ENCODE measurements at places on chromosomes 4 and X.

DNA sequence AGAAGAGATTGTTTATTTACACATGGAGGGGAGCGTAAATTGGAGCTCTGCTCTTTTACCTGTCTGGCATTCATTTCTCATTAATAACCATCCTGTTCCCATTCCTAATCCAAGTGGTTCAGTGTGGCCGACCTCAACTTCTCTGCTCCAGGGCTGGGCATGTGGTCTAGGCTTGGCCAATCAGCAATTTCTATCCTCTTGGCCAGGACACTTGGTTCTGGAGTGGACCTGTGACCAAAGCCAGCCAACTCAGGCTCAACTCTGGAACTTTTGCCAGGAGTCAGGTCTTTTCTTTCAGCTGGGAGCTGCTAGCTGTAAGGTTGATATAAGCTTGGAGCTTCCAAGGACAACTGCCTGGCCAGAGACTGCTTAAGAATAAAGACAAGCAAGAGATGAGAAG lies 15.6 kb upstream of the RASL11B start:
- DNase-seq, result no peak

GRCh38 chr4:153495480-153496193 lies 29.5 kb downstream of the TMEM131L start:
- no peak for DNase-seq

DNA sequence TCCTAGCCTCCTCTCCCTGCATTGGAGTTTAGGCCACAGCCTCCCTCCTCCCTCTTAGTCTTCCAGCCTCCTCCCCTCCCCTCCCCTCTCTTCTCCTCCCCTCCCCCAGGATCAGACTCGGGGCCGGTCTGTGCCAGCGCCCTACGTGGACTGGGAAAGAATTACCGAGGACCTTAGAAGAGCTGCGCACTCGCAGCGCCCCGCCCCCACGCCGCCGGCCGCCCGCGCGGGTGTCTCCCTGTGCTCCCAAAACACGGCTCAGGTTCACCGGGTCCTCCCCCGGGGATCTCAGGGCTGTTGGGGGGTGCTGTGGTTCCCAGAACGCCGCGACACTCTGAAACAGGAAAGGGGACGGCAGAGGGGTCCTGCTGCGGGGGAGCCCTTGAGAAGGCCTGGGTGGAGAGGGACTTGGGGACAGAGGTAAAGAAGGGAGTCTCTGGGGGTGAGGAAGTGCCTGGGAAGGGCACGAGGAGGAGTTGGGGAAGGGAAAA lies 122.3 kb upstream of the TBL1X start:
- peak; percentile 90 for DNase-seq

GRCh38 chrX:155086961-155087735 lies 15.8 kb downstream of the BRCC3 start:
- DNase-seq, result no peak

GRCh38 chrX:111282139-111282538 lies 11.9 kb upstream of the CAPN6 start:
- no peak for DNase-seq

DNA sequence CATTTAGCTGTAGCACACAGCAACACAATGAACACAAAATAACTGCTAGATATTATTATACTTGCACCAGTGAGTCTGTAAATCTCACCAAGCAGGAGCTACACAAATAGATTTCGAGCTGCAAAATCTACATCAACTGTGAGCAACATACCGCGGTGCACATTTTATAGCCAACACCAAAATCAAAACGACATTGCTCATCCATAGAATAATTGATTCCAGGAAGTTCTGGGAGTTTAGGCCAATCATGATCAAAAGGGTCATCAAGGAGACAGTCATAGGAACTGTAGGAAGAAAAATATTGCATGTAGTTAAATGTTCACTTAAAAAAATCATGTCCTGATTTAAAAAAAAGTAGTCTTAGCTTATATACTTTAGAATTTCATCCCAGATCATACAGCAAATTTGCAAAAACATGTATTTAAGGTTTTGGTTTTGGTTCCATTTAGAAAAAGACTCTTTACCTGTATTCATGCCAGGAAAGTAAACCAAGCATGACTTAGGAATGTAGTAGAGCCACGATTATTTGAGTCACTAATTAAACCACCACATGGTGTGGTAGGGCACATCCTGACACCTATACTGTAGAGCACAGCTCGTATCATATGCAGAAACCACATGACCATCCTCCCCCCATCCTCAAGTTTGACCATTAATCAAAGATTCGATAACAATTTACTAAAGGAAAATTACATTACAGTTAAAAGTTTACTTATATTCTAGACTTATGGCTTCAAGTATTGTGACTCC lies 250.4 kb downstream of the ADAMTS3 start:
- peak; percentile 53 for DNase-seq

- DNase-seq, result no peak
These were observed 21.6 kb downstream of the SETD7 start for GRCh38 chr4:139534287-139534950.

DNA sequence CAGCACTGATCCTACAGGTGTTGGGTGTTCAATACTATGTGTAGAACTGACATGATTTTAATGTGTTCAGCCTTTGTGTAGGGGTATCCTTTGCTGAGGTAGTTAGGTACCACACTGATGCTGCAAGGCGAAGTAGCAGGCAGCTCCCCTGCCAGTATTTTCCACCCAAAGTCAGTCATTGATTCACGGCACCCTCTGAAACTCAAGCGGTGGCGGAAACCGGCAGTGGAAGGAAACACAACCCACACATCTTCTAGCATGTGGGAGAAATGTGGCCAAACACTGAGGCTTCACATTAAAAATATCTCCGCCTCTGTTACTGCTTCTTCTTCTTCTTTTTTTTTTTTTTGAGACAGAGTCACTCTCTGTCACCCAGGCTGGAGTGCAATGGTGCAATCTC lies 126.3 kb downstream of the AASDH start:
- no peak for DNase-seq

- DNase-seq, result no peak
These were observed 2.9 kb downstream of the CD40LG start for GRCh38 chrX:136650811-136651210.

- DNase-seq, result no peak
These were observed 42.4 kb upstream of the FREM3 start for GRCh38 chr4:143742834-143743233.

DNA sequence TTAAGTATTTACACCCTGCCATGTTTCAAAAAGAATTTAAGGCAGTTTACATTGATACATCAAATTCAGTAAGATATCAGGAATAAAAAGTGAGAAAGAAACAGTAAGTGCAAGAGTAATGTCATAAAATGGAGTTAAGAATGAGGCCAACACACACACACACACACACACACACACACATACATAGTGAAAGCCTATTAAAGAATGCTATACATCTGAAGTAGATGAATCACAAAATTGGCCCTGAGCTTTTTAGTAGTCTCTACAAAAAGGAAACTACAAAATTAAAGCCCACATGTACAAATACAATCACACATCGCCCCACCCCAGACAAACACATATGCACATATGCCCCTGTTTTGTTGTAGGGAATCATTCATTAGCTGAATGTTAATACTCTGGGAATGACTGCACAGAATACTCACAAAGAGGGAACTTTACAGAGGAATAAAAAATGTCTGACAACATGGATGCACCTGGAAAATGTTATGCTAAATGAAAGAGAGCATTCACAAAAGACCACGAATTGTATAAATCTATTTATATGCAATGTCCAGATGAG lies 428.8 kb downstream of the IL15 start:
- peak; percentile 69 for DNase-seq

GRCh38 chr4:76943790-76944189 lies 5.8 kb upstream of the SEPTIN11 start:
- no peak for DNase-seq

DNA sequence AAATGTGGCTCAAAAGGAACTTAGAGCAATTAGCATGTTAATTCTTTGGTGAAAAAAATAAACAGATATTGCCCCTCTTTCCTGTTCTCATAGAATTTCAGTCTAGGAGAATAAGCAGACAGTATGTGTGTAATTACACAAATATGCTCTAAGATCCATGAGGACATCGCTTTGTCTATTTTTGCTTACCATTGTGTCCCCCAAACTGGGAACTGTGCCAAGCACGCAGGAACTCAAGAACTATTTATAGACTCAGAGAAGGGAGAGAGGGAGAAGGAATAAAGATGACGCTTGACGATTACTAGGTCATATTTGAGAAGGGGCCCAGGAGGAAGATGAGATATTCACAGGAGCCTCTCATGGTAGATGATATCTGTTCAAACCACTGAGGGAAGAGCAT lies 692.6 kb downstream of the RAB28 start:
- no peak for DNase-seq

DNA sequence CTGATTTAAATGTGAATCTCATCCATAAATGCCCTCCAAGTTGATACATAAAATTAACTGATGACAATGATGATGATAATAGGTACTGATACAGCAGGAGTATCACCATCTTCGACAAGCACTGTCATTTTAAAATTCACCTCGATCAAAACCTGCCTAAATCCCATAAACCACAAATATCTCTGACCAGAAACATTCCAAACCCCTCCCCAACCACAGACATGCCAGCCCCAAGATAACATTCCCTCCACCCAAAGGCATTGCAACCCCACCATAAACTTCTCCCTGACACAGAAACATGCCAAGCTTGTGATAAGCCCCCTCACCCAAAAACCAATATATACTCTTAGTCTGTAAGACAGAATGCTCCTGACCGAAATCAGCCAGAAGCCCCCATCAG lies 63.7 kb upstream of the WDFY3 start:
- no peak for DNase-seq

- DNase-seq, result no peak
These were observed 13.9 kb downstream of the LCORL start for GRCh38 chr4:18007625-18008024.

GRCh38 chrX:138890491-138890890 lies 179.0 kb upstream of the FGF13 start:
- no peak for DNase-seq

- peak; percentile 62 for DNase-seq
These were observed 1.8 kb downstream of the CPZ start for GRCh38 chr4:8594097-8595038.

DNA sequence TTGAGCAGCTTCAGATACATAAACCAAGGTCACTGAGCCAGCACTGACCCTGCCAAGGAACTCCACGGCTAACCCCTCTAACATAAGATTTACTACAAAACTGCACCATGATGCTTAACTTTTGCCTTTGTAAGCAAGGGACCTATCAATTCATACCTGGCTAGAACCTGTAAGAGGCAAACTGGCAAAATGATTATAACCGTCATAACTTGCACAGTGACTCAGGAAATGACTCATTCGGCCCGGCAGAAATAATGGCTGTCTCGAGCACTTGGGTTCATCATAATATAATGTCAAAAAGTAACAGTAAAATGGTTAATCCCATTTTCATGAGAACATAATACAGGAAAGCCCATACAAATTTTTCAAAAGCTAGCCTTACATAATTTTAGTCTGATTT lies 17.2 kb downstream of the RASGEF1B start:
- no peak for DNase-seq

DNA sequence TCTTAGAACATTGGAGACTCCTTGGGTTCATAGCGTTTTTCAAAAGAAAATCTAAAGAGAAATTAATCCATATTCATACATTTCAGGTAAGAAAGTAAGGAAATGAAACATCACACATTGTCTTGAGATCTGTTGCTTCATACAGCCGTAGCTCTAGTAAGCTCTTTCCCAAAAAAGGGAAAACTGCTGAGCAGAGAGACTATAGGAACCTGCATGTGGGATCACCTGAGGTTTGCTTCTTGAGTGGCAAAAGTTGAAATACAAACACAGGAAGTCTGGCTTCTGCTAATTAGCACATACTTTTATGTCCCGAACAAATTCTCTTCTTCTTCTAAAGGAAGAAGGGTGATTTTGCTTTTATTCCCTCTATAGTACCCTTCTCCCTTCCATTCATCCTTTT lies 57.7 kb downstream of the MRPL1 start:
- DNase-seq, result no peak

DNA sequence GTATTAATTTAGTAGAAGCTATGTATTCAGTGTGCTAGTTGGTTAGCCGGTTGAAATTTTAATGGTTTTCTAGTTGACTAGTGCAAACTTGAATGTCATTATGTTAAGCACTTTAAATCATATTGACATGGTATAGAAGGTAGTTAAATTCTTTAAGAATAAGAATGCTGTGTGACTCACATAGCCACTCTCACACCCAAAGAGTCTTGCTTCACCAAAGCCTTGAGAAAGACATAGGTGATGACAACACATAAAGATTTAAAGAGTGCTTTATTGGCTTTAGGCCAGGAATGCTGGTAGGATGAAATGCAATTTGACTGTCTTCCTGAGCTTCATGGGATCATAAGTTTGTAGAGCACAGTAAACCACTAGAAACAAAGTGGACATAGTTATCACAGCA lies 85.3 kb downstream of the DCAF8L2 start:
- DNase-seq, result peak; percentile 87

DNA sequence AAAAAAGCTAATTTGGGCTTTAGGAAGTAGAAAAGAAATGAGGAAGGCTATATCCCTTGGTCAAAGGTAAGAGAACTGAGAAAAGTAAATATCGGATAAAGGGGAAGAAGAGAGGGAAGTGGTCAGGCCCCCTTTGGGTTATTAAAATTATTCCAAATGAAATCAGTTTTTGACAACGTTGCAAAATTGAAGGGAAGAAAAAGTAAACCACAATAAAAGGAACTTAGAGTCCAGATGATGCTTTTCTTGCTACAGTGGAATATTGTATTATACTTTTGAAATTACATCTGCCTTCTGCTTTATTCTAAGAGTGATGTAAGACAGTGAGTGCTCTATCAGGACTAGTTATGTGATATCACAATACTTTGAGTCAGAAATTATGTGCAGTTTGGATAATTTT lies 59.4 kb upstream of the RBPJ start:
- no peak for DNase-seq

- no peak for DNase-seq
These were observed 36.5 kb downstream of the SUPT20HL1 start for GRCh38 chrX:24396931-24397279.

DNA sequence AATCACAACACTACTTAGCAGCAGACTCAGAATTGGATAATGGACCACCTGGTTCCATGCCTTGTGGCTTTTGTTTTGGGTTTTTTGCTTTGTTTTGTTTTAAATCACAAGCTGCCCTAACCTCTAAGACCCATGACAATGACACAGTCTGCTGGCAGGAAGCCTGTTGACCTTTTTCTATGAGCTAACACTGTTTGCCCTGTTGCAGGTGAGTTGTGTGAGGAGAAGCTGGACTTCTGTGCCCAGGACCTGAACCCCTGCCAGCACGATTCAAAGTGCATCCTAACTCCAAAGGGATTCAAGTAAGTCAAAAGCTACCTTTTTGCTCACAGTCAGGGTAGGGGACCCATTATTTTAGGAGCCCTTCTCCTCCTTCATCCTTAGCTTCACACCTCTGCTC lies 110.8 kb upstream of the PACRGL start:
- no peak for DNase-seq
